ENCODE measurements at places on chromosomes 16 and 17.

GRCh38 chr16:2148714-2149629 lies 547 bp downstream of the RAB26 start:
- DNase-seq = no peak

- no peak for DNase-seq
Observed at GRCh38 chr16:66272461-66272860, 94.0 kb upstream of the CDH5 start.

DNA sequence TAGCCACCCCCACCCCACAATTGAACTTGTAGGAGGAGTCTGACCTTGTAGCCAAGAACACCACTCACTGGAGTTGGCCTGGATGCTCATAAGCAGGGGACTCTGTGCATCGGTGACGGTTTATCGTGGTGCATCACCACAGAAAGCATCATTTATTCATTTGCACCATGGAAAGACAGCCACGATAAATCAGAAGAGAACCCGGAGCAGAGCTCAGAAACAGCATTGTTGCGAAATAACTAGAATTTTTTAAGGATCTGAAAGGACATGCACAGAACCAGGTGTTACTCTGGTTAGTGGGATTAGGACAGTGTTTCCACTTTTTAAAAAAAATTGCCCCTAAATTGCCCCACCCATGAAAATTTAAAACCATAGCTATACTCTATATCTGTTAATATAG lies 44.4 kb upstream of the IRX6 start:
- no peak for DNase-seq

DNA sequence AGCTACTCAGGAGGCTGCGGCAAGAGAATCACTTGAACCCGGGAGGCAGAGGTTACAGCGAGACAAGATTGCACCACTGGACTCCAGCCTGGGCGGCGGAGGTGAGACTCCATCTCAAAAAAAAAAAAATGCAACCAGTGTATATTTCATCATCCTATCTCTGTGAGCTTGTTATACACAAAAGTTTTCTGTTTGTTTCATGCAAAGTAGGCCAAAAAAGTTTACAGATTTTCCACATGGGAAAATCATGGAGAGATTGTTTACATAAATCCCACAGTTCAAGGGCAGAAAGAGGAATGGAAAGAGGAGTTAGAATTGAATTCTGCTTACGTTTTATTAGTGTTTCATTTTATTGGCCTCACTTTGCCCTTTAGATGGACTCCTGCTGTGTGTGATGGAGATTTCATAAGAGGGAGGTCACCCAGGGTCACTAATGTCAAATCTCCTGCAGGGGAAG lies 24.7 kb downstream of the NARF start:
- no peak for DNase-seq

DNA sequence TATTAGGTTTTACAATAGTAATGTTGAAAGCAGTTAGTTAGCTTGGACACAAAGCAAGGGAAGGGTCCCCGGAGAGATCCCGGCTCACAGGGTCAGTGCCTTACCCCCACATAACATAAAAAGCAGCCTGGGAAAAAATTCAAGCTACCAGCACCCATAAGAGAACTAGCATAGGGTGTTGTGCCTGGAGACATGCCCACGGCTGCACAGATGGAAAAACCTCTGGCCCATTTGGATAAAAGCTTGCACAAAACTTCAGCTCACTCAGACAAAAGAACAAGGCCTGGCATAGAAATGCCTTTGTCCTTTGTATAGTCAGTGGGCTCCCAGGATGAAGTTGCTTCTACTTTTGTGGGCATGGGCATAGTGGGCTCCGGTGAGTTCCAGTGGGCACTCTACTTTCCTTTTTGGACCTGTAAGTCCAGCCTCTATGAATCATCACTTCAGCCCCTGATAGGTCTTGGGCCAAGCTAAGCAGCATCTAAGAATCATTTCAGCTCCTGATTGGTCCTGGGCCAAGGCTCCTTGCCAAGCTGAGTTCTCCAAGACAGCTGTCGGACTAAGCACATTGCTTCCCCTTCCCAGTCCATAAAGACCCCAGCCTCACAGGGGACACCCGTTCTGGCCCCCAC lies 1.3 kb upstream of the RDM1 start:
- DNase-seq = no peak
